Suppressor macrophage treated with lipopolysaccharide for 1 hour (primary cell): ENCODE measurements at places on chromosomes 4 and X.

GRCh38 chr4:16692961-16693506 lies 205.4 kb downstream of the LDB2 start:
- DNase-seq, result no peak

DNA sequence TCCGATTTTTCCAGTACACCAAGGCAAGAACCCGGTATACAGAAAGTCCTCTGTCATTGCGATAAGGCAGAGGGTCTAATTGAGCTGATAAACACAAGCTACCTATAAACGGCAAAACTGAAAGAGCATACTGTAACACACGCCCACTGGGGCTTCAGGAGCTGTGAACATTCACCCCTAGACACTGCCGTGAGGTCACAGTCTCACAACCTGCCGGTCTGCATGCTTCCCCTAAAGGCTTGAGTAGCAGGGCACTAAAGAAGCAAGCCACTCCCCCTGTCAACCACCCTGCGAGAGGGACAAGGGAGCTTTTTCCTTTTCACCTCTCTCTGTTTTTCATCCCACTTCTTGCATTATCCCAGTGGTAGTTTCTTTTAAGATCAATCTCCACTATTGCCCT lies 22.4 kb upstream of the F9 start:
- no peak for DNase-seq

DNA sequence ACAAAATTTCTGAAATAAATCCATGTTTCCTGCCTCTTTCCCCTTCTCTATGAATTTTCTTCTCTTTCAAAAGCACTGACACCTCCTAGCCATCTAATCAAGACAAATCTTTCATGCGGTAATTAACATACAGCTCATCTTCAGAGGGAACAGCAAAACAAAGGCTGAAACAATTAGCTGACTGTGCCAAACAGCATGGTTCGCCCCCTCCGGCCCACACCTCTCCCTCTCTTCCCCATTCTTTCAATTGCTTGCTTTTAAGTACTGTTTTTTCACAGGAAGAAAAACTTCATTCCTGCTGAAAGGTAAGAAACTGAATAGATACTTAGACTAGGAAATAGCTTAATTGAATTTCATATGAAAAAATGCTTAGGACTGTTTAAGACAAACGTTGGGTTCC lies 291.1 kb upstream of the NOCT start:
- DNase-seq, result no peak

DNA sequence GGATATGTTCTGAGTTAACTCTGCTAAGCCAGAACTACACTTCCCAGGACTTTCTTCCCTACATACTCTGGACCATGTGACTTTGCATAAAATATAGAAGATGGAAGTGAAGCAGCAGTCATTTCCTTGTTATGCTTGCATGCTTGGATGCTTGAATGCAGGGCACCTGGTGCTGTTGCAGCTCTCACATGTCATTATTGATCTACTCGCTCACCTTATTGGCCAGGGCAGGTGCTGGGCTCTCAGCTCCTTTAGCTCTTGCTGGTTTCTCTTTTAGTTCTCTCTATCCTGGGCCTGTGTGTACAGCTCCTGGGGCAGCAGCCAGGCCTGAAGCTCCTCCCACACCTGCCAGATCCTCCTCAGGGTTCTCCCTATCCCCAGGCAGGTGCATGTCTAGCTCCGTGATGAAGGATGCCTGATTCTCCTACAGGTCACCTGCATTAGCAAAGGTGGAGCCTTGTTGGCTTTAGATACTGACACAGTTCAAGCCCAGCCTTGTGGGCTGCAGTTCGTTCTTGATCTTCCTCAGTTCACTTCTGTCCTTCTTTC lies 53.3 kb downstream of the MED28 start:
- no peak for DNase-seq

- DNase-seq, result peak; percentile 52
Measured at GRCh38 chrX:118698516-118699170, 28.8 kb upstream of the IL13RA1 start.

DNA sequence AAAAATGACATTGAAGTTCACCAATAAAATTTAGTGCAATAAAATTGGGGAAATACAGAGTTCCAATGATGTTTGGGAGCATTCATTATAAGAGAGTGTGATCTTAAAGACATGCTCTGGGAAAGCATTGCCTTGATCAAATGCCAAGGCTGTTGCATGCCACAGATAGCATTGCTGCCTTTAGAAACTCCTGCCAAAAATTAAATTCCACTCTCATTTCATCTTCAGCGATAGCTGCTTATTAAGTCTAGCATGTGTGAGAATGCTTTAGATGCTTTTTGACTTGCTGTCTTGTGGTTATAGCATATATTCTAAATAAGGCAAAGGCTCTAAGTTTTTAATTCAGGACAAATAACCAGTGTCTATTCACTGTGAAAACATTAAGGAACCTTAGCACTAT lies 49.3 kb downstream of the NPNT start:
- no peak for DNase-seq

GRCh38 chrX:153764786-153765137 lies 713 bp downstream of the PLXNB3 start:
- DNase-seq, result no peak

DNA sequence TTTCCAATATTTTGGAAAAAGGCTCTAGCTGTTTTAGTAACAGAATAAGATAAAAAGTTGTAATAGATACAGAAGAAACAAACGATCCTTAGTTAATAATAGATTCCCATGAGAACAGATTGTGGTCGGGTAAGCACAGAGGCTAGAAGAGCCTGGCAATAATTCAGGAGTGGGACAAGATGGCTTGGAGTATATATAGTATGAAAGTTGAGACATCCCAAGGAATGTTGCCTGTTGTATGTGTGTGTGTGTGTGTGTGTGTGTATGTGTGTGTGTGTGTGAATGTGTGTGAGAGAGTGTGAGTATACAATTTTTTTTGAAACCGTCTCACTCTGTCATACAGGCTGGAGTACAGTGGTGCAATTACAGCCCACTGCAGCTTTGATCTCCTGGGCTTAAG lies 150.7 kb downstream of the PDGFC start:
- DNase-seq, result no peak

DNA sequence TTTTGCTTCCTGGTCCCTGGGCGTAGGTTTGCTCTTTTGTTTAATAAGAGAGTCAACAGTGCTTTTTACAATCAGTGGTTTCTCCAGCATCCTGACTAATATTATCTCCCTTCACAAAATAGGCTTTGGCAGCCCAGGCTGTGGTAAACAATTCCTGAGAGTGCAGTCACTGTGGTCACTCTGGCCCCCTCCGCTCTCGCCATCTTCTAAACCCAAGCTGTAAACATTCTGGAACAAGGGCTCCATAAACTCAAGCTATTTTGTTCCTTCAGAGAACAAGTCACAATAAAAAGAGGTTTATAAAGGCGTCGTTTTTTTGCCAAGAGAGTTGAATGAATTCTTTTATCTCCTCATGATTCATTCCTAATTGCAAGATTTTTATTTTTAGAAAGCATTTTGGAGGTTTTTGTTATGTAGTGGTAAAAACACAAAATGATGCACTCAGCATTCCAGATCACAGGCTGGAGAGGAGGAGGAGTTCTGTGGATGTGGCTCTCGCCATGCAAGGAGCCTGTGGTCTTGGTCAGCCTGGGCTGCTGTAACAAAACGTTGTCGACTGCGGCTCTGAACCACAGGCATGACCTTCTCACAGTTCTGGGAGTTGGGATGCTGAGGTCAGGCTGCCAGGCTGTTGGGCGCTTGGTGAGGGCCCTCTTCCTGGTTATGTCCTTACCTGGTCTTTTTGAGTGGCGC lies 486.4 kb upstream of the FAT1 start:
- no peak for DNase-seq
